ENCODE measurements at places on chromosomes 2 and 18.

- no peak for DNase-seq
These were observed 84.7 kb upstream of the STON1 start for GRCh38 chr2:48445091-48445725.

GRCh38 chr2:48343571-48344440 lies 186.1 kb upstream of the STON1 start:
- no peak for DNase-seq

GRCh38 chr18:52054324-52054723 lies 285.7 kb upstream of the DCC start:
- no peak for DNase-seq

GRCh38 chr2:715854-716560 lies 38.8 kb upstream of the TMEM18 start:
- no peak for DNase-seq

DNA sequence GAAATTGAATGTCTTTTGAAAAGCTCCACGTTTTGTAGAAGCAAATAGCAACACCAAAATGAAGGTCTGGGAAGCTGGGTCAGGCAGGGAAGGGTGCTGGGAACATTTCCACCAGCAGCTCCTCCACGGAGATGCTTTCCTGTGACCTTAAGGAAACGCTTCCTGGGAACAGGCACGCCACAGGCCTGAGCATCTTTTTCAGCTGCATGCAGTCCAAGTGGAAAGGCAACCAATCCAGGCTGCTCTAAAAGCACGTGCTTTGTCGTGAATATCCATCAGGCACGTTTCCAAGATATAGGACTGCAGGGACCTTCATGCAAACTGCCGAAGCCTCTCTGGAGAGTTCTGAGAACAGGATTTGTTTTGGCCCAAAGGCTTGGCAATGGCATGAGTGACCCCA lies 109.3 kb downstream of the KLHL29 start:
- DNase-seq: no peak

DNA sequence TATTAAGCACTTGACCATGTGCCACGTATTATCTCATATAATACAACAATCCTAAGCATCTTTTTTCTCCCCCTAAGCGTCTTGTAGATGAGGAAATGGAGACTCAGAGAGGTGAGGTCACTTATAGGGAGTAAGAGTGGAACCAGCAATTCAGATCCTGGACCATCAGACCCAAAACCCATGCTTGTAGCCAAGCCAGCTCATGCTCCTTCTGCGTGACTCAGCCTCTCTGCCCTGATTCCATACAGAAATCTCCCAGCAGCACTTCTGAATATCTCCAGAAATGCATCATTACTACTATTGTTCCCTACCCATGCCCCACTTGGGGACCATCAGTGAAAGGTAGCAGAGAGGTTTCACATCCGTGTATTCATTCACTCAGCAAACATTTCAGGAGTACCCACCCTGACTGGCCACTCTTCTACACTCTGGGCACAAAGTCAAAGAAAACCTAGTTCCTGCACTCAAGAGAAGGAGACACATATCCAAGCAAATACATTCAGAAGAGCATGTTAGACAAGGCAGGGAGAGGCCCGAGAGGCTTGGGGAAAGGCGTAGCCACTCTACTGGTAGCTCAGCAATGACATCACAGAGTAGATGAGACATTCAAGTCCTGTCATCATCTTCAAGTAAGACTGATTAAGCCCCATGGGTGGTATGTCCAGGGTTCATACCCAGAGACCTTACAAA lies 141.9 kb downstream of the MTCL1 start:
- DNase-seq: no peak
